BJ (cell line): ENCODE measurements at places on chromosomes 3 and 15.

- peak; percentile 6 for DNase-seq
Observed at GRCh38 chr15:79475306-79475705, 43.2 kb downstream of the MINAR1 start.

GRCh38 chr15:71747128-71748083, 62.9 kb upstream of the NR2E3 start:
- peak; percentile 79 for DNase-seq

- DNase-seq, result no peak
Observed at GRCh38 chr15:33508703-33509102, 197.9 kb downstream of the RYR3 start.

DNA sequence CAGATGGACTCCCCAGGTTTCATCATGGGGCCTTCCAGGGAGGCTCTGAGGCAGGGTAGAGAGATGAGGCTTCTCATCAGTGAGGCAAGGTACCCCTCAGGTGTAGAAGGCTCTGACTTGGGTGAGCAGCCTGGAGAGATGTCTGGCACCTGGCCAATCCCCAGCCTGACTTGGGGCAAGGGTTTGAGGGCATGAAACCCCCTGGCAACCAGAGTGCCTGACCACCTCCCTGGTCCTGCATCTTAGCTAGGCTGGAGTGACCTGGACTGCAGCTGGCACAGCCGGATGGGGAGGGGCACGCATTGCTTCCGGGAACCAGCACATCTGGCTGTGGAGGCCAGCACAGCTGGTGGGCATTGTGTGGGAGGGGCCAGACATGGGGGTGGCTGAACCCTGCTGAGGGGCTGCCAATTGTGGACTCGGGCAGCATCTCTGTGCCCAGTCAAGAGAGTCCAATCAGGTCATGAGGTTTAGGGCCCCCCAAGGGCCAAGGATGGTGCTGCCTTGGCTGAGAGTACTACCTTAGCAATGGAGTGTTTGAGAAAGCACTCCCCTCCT, 1.9 kb downstream of the ZBTB47 start:
- no peak for DNase-seq

DNA sequence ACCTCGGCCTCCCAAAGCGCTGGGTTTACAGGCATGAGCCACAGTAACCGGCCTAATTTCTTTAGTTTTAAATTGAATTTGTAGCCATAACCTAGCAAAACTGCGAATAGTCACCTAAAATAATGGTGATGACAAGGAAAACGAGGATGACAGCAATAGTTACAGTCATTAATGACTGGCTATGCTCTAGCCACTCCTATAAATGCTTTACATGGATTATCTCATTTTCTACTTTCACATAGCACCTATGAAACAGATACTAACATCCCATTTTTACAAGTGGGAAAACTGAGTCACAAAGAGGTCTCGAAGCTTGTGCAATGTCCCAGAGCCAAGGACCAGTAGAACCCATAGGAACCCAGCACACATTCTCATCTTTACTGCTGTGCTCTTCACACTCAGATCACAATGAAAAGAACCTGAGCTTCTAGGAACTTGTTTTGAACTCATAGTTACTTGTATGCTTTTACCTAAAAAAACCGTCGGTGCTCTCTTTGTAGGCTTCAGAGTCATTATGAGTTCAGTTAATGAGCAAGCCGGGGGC, 39.4 kb downstream of the FBXL22 start:
- no peak for DNase-seq

GRCh38 chr15:74213858-74214284, 11.3 kb upstream of the STRA6 start:
- DNase-seq, result no peak

GRCh38 chr3:130084436-130084980, 2.9 kb downstream of the ALG1L2 start:
- DNase-seq, result no peak

DNA sequence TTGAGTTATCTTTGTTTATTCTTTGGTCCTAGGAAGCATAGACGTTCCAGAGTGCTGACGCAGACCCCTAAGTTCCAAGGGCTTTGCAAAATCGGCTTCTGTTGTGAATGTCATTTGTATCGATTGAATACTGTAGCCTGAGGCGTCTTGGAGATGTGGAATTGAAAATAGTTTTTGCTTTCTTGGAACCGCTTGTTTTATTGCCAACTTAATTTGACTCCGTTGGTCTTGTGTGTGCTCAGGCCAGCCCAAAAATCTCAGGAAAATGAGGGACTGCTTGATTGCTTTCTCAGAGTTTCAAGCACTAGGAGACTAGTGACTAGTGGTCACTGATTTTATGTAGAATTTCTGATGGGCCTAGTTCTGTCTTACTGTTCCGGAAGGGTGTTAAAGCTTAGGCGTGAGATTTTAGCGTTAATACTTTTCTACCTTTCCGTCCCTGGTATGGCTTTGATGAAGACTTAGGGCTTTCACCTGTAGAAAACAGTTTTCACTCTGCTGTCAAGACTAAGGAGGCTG, 263 bp upstream of the UTS2B start:
- DNase-seq, result no peak

DNA sequence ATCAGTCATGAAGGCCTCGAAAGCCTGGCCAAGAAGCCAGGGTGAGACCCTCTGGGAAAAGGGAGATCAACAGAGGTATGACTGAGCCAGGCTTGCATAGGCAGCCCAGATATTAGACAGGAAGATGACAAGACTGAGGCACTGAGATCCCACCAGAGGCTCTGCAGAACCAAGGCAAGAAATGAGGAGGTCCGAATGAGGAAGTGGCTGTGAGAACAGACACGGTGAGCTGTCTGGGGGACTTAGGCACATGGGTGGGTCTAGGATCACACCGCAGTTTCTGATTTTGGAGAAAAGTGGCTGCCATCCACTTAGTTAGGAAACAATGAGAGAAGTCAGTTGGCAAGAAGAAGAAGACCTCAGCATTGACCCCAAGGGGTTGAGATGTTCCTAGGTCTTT, 31.5 kb upstream of the PRSS50 start:
- no peak for DNase-seq

- no peak for DNase-seq
Observed at GRCh38 chr3:175659670-175660350, 800.7 kb downstream of the NAALADL2 start.

GRCh38 chr3:99640214-99640851, 1.9 kb downstream of the COL8A1 start:
- DNase-seq, result no peak

DNA sequence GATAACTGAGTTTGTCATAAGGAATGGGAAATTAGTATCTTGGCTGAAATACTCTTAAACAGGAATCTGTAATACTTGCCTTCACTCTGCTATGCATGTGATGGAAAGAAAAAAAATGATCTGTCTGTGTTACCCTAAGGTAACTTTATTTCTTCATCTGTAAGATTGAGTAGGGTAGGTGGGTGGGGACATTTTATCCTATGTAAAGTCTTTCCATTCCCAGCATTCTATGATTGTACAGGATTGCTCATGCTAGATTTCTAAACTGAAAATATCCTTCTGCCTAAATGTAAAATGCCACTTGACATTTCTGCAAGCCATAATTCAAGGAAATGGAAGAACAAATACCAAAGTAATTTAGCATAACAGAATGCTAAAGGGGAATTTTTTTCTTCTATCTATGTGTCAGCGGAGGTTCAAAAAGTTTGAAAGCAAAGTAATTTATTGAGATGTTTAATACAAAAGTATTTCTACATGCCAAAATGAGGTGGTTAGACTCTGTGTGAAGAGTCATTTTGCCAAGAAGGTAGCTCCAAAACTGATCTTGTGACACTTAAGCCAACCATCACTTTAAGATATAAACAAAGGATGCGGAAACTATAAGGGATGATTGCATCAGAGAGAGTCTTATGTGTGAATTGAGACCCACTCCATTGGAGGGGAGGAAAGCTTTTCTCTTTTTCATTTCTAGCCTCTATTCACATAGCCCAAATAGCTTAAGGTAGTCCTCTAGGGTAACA, 46.6 kb upstream of the SERPINI2 start:
- no peak for DNase-seq

DNA sequence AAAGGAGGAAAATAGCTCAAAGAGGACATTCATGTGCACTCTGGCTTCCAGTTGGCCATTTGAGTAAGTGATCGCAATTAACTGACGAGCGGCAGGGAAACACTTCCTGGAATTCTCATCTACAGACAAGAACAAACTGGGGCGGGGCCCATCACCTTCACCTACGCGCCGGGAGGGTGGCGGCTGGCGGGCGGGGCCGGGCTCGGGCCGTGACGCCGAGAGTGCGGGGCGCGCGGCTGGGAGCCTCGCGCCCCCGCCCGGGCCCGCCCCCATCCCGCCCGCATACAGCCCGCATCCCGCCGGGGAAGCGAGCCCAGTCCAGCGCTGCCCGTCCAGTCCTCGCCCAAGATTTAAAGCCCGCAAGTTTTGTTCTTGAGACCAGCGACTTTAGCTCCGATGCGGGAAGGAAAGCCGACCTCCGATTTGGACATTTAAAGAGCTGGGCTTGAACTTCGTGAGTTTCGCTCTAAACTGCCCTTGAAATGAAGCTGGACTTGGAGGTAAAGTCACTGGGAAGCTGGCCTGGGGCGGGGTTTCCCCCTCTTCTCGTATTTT, at the start of gene B3GNT5:
Gene B3GNT5 (plus strand): TSS at position 281 of the 555 bp plus-strand sequence. CDS start 16,546 bp downstream, outside the sequence.
- DNase-seq, result no peak

GRCh38 chr15:70853973-70854665, at the start of gene LARP6:
LARP6 (minus strand) TSS chr15:70854157; CDS start chr15:70854088, 69 bp downstream.
- DNase-seq, result no peak

DNA sequence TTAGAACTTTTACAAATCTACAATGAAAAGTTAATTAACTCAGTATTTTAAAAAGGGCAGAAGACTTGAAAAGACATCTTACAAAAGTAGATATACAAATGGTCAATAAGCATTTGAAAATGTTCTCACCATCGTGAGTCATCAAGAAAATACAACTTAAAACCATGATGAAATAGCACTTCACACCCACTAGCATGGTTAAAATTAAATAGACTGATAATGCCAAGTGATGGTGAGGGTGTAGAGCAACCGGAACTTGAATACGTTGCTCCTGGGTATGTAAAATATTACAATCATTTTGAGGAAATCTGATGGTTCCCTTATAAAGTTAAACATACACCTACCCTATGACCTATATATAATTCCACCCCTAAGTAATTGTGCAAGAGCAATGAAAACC, 319.8 kb upstream of the UMPS start:
- DNase-seq, result no peak

DNA sequence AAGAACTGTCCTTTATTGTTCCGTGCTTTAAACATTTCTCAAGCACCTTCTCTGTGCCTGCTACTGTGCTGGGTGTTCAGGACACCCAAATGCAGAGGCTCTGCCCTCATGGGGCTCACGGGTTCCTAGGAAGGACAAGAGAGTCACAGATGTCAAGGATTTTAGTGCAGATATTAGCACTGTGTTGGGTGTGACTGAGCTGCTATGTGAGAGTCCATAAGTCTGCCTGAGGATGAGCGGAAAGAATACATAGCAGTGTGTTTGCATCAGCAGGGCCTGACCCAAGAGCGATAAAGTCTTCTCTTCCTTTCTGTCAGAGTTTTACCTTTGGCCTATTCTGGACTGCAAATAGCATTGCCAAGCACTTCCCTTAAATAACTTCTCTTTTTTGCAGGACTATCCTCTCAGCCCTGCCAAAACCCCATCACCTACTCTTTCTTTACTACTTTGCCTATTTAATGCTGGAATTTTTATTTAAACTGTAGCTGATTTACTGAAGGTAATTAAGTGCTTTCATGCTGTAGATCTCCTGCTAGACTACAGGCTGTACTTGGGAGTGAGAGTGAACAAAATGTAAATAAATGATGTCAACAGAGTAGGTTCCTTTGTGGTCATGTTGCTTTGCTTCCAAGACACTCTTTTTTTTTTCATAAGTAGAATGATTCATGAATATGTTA, 459.4 kb upstream of the TPRG1 start:
- DNase-seq, result no peak

- no peak for DNase-seq
Observed at GRCh38 chr3:146511402-146512134, 32.8 kb downstream of the PLSCR1 start.

GRCh38 chr15:67838789-67839332, 984 bp downstream of the RNU6-1 start:
- no peak for DNase-seq

- no peak for DNase-seq
Observed at GRCh38 chr3:126352476-126353454, 4.4 kb downstream of the KLF15 start.

DNA sequence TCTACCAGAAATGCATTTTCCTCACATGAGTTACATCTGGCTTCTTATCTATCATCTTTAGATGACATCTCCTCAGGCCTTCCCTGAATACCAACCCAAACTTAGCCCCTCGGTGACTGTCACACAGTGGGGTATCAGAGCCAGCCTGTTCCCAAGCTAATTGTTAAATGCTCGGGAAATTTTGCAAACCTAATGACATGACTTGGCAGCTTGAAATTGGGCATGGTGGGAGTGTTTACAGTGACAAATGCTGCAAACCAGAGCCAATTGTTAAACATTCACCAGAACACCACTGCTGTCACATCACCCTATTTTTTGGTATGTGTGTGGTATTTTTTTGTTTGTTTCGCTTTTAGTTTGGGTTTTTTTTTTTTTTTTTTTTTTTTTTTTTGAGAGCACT, 130.8 kb downstream of the HCN4 start:
- no peak for DNase-seq

GRCh38 chr3:44045476-44046275, 196.0 kb upstream of the TOPAZ1 start:
- DNase-seq, result no peak

- no peak for DNase-seq
Observed at GRCh38 chr3:140726066-140726465, 48.2 kb downstream of the TRIM42 start.

- peak; percentile 58 for DNase-seq
Observed at GRCh38 chr3:143901105-143901504, 52.8 kb upstream of the SLC9A9 start.

DNA sequence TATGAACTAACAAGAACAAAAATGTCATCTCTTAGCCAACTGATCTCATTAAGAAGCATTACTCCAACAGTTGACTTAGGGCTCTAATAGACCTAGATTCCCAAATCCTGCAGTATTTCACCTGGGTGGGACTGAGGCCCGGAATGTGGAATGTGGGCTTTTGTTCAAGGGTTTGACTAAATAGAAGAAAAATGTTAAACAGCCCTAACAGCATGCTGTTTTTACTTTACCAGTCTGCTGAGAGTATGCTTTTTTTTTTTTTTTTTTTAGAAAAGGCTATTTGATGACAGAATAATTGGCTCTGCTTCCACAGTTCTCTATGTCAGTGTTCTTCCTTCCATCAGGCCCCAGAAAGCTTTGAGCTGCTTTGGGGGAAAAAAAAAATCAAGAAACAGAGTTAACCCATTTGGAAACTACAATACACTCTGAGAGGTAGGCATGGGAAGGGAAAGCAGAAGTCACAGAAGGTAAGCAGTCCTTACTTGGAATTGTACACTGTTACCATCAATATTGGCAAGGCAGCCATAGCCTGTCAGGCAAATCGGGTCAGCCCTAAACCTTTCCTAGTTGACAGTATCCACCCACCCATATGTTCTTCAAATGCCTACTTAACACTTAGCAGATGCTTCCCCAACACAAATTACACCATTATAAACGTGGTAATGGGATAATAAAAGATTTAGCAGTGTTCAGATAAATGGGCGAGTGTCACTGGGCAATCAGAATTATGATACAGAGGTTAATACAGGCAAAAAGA, 224.2 kb downstream of the CNTN3 start:
- DNase-seq, result no peak

- no peak for DNase-seq
Observed at GRCh38 chr3:108940166-108940565, 13.5 kb downstream of the GUCA1C start.
